NCI-H1105 (cell line): ENCODE measurements at places on chromosomes 7 and 10.

GRCh38 chr10:84412482-84412881 is 84.1 kb downstream of the CCSER2 start:
- DNase-seq: no peak

- no peak for DNase-seq
Measured at GRCh38 chr7:120460949-120461348, 188.0 kb downstream of the KCND2 start.

DNA sequence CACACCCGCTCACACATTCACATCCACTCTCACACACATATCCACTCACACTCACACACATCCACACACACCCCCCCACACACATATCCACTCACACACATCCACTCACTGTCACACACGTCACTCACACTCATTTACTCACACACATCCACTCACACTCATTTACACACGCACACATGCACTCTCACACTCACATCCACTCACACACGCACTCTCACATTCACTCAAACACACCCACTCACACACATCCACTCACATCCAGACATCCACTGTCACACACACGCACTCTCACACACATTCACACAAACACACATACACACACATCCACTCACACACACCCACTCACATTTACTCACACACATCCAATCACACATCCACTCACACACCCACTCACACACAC is 18.3 kb downstream of the PWWP2B start:
- DNase-seq: no peak

GRCh38 chr7:157782041-157782440 is 445.2 kb downstream of the DNAJB6 start:
- DNase-seq: no peak

GRCh38 chr7:113109718-113110117 is 8.6 kb downstream of the SMIM30 start:
- DNase-seq: no peak

- DNase-seq: no peak
Measured at GRCh38 chr7:127981965-127982364, 49.3 kb downstream of the LRRC4 start.

- no peak for DNase-seq
Measured at GRCh38 chr7:131932271-131932670, 375.8 kb upstream of the PODXL start.

DNA sequence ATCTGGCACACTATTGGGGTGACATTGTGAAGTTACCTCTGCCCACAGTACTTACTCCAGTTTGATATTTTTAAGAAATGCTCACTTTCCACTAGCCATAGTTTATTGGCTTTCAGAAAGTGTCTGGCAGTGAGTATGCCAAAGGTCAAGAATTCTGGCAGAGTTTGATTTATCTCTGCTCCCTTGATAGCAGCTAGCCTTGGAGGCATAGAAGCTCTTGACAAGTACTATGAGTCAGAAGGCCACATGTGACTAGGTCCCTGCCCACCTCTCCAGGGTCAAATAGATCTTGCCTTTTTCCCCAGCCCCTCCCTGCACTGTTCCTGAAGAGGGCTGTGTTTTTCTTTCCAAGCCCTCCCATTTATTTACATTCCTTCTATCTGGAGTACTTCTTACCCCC is 202.2 kb downstream of the AUTS2 start:
- no peak for DNase-seq

GRCh38 chr7:44431091-44431608 is 59.3 kb downstream of the NUDCD3 start:
- no peak for DNase-seq

- no peak for DNase-seq
Measured at GRCh38 chr10:60224066-60224705, 165.5 kb downstream of the ANK3 start.

GRCh38 chr7:99061001-99061776 is 82.7 kb downstream of the SMURF1 start:
- no peak for DNase-seq

DNA sequence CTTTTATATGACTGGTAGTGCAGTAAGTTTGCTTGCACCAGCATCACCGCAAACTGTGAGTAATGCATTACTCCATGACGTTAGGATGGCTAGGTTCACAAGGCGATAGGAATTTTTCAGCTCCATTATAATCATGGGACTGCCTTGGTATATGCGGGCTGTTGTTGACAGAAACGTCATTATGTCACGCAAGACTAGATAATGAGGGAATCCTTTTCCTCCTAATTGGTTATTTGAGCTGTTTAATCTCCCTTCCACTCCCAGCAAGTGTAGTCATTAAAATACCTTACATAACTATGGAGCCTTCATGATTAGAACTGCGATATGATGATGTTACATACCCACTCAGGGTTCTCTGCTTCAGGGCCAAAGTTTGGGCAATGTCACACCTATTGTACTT is 17.3 kb downstream of the KLLN start:
- DNase-seq: no peak

DNA sequence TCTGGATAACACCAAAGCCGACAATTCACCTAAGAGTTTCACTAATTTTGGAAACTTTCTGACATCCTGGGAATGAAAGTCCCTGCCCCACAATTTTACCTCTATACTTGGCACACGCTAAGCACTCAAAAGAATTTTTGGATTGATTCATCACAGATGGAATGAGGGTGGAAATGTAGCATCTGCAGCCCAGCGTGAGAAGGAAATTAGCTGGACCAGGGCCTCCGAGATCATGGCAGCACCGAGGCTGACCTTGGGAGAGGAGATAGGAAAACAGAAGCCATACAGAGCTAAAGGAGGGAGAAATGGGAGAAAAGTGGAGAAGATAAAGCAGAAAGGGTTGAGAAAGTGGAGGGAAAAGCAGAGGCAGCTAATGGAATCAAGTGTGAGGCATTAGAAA is 606.6 kb upstream of the DPP6 start:
- DNase-seq: no peak

- DNase-seq: no peak
Measured at GRCh38 chr10:112637901-112638300, 190.9 kb downstream of the VTI1A start.

DNA sequence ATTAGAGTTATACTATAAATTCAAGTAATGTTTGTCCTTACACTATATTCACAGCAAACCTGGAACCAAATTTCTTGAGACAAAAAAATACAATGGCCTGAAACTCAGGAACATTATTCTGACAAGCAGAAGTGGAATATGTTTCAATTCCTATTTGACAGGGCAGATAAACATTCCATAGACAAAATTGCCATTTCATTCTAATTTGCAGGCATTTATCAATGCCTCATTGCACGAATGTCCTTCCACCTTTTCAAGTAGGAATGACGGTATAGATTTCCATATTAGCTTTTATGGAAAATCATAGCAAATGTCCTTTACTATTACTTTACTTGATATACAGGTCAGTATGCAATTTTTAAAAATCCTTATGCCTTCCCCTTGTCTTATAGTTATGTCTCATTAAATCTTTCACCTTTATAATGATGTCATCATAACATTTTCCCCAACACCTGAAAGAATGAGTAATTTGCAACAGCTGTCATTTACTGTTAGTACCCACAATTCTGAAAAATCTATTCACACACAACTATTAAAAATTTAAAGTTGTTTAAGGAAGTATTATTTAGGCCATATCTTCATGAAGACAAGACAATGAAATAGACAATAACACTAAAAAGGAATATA is 299.7 kb upstream of the SEMA3C start:
- DNase-seq: no peak

DNA sequence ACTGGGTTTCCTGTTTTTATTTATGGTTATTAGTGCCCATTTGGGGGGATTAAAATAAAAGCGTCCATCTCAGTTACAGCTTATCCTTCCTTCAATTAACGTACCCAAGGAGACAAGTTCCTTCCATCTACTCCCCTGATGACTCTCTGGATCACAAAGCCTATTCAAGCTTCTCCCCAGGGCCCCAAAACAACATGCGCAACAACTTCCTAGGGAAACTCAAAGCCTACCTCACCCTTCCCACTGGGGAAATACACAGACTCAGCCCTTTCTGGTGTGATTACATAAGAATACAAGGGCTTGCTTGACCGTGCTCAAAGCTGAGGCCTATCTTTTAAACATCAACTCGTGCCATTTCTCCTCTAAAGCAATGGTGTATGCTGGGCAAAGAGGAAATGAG is 112.4 kb downstream of the CDK6 start:
- no peak for DNase-seq

- DNase-seq: no peak
Measured at GRCh38 chr10:20882091-20882490, 15.0 kb downstream of the NEBL start.

DNA sequence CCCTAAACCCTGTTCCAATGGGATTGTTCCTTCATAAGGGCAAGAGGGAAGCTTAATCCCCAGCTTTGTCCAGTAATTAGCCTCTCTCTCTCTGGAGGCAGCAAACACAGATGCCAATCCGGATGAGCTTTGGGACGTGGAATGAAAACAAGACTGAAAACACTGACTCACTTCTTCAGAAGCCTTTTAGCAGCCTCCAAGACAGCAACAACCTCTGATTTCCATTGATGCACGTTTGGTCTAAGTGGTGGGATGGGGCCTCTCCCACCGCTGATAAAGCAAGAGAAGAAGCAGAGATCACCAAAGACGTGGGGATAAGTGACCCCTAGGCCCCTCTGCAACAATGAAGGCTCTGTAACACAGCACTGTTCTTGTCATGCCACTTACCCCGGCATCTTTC is 5.8 kb upstream of the GFRA1 start:
- DNase-seq: no peak

GRCh38 chr7:21996641-21997040 is 50.9 kb upstream of the CDCA7L start:
- DNase-seq: no peak

- DNase-seq: no peak
Measured at GRCh38 chr7:127064-127598, 65.2 kb upstream of the FAM20C start.

DNA sequence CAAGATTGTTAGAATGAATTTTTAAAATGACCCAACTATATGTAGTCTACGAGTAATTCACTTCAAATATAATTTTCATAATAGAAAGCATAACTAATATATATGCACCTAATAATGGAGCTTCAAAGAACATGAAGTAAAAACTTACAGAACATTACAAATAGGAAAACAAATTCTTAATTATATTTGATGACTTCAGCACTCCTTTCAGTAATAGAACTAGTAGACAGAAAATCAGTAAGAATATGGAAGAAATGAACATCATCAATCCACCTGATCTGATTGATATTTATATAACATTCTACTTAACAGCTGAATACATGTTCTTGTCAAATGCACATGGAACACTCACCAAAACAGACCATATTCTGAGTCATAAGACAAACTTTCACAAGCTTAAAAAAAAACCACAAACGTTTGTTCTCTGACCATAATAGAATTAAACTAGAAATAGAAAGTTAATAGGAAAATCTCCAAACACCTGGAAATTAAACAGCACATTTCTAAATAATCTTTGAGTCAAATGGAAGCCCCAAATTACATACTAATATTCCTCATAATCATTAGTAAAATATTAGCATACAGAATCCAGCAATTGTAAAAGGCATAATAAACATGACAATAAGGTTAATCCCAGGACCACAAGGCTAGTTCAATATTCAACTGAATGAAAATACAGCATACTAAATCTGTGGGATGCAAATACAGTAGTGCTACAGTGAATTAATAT is 48.0 kb downstream of the BRAF start:
- DNase-seq: no peak

DNA sequence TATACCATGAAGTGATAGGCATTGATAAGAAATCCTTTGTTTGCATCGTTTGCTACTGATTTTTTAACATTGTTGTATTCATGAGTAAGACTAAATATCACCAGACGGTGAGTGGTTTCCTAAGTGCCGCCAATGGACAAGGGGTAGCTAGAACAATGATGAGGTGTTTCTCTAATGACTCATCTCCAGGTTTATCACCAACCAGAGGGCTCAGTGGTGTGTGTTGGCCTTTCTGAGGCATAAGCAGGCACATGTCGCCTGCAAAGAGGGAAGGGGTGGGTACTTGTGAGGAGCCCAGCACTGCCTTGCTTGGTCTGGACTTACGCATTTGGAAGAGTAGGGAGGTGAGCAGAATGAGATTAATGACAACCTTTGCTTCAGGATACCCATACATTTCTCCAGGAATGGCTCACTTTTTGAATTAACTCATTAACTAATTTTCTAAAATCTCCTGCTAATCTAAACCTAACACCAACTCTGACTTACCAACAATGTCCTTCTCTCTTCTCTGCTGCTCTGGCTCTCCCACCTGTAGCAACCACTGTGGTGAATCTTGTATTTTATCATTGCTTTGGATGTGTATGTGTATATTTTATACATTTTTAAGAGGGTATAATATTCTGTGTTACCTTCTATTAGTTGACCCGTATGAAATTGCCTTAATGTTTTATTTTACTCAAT is 722.6 kb downstream of the GRID1 start:
- DNase-seq: no peak

DNA sequence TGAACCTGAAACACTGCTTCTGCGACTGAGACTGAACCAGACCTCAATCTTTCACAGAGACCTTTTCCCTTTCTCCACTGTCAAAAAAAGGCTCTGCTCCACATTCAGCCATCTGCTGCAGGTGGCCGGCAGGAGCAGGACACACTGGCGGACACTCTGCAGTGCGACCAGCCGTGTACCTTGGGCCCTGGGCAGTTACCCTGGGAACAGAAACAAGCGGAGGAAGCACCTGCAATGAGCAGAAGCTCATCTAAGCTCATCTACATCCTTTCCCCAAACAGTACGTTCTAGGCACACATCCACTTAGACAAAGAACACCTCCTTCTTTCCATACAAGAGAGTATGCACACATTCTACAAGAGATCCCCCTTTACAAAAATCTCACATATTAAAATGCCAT is 22.8 kb downstream of the VOPP1 start:
- DNase-seq: no peak

DNA sequence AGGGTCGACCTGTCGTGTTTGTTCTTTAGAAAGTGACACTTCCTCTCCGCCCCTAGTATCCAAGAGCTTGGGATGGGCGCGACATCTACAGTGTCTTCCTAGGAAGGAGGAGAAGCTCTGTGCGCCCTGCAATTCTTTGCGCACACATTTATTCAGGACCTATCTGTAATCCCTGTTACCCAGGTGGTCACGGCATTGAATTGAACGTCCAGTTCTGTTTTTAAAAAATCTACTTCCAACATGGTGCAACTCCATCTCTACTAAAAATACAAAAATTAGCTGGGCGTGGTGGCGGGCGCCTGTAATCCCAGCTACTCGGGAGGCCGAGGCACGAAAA is 606 bp upstream of the LAMB1 start:
- DNase-seq: no peak

DNA sequence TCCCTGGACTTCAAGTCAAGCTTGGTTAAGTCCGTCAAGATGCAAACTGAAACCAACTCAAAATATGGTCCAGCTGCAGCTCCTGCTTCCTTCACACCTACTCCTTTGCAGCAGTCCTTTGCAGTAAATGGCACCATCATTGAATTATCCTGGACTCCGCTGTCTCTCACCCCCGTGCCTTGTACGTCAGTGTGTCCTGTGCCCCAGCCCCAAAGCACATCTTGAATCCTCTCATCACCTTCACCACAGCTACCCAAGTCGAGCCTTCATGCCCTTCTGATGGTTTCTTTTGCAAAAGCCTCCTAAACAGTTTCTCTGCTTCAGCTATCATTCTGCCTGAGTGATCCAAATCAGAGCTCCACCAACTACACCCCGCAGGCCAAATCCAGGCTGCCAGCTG is 88.4 kb upstream of the LEP start:
- DNase-seq: no peak
